Right cardiac atrium (tissue), 5 donors: ENCODE measurements at places on chromosomes 2 and 18. TPM values are rescaled to one million over a fixed set of nuclear protein-coding genes. Genes with fewer than 3 reads are reported as not detected.

Gene DSG1
- 0.34 TPM for polyA plus RNA-seq

DNA sequence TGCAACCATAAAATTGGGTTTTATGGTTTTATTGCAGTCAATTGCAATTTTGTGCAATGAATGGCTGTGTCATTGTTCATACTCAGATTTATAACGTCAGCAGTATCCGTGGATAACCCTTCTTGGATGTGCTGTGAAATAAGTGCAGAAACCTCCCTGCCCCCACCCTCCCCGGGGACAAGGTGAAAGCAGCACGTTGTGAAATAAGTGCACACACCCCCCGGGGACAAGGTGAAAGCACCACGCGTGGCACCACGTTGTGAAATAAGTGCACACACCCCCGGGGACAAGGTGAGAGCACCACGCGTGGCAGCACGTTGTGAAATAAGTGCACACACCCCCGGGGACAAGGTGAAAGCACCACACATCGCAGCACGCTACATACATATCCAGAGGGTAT is 93.6 kb upstream of the NFATC1 start:
- DNase-seq = no peak

GRCh38 chr18:32443033-32443705 is 27.5 kb downstream of the GAREM1 start:
- DNase-seq = no peak

- no peak for DNase-seq
These were observed 576.8 kb downstream of the METTL4 start for GRCh38 chr18:1994471-1994870.

GRCh38 chr2:161710131-161710915 is 86.1 kb downstream of the SLC4A10 start:
- no peak for DNase-seq

Gene FEV
- not detected for polyA plus RNA-seq
